T-cell (primary cell): ENCODE measurements at places on chromosomes 11 and 22.

DNA sequence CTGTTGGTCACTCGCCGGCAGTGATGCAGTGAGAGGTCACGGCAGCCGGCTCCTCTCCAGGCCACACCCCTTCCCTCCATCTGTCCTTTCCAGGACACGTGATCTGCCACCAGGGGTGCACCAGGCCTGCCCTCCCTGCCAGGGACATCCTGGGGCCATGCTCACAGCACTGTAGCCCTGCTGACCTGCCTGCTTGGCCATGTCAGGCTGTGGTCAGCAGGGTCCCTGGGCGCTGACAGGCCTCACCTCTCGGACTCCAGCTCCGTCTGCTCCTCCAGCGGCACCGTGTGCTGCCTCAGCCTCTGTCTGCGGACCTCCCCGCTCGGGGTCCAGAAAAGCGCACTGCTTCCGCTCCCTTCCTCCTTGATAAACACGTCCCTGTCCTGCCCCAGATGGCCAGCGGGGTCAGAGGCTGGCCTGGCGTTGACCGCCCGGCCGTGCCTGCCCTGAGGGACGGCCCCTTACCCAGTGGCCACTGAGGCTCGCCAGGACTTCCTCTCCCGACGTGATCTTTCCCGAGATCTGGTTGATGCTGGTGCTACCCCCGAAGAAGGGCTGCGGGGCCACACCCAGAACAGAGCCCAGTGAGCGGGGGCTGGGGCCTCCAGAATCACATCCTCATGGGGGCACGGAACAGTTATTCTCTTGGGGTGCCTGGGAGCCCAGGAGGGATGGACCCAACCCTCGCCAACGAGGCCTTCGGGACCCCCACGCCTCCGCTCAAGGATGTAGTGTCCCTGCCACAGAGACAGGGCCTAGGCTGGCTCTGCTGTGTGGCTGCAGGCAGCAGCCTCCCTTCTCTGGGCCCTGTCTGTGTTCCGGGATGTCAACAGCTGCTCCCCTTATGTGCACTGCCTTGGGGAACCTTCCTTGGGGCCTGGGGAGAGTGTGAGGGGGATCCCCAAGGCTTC lies 36.3 kb upstream of the CARS1 start:
- DNase-seq: no peak

DNA sequence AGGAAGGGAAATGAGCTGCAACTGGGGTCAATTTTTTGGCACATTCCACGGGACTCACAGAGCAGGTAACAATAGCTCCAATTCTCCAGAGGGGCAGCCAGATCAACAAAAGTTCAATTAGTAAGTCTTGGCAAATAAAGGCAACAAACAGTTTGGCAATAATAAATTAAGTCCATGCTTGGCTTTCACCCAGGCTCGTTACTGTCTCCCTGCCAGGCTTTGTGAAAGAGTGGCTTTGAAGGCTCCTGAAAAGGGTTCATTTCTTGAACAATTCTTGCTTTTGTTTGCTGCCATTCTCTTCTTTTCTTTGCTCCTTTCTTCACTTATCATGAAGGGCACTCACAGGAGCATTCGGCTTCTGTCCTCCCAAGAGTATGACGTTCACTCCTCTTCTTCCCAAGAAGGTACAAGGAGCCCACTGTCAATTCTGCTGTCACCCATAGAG lies 123.3 kb downstream of the APIP start:
- no peak for DNase-seq

GRCh38 chr11:11979488-11980117 lies 28.8 kb downstream of the DKK3 start:
- DNase-seq: no peak

DNA sequence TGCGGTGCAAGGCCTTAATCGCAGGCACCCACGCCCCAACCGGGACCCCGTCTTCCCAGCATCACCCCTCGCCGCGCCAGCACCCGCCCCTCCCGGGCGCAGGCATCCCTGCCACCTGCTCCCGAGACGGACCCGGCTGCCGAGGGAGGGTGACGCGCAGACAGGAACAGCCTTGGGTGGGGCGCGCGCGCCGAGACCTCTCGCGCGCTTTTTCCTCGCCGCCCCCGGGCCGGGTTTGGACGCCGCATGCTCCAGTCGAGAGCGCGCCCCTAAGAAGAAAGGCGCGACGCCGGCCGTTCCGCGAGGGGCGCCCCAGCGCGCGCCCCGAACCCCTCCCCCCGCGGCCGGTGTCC lies 504 bp downstream of the CFL1 start:
- DNase-seq: peak; percentile 67

GRCh38 chr11:15800111-15800800 lies 556.1 kb downstream of the SOX6 start:
- DNase-seq: no peak

GRCh38 chr11:3030289-3031070 lies 26.7 kb downstream of the CARS1 start:
- DNase-seq: no peak

GRCh38 chr11:14119357-14119756 lies 156.8 kb downstream of the SPON1 start:
- DNase-seq: no peak

- no peak for DNase-seq
Measured at GRCh38 chr11:2687782-2688191, 12.0 kb downstream of the KCNQ1OT1 start.

DNA sequence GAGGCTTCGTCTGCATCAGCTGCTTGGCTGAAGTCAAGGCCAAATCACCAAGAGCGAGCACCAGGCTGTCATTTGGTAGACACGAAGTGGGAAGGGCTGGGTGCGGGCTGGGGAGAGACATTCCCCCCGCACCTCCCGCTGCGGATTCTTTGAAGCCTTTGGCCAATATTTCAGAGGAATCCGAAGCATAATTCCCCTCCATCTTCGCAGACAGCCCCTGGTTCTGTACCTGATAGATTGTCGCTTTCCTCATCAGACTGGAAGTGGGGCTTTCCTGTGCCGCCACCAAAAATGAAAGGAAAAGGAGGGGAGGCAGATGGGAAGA lies 15.3 kb downstream of the BLID start:
- no peak for DNase-seq
